IPS DF 19.7 (cell line): ENCODE measurements at places on chromosomes 6 and 20.

- no peak for DNase-seq
These were observed 51.2 kb upstream of the GPR31 start for GRCh38 chr6:167208819-167209576.

DNA sequence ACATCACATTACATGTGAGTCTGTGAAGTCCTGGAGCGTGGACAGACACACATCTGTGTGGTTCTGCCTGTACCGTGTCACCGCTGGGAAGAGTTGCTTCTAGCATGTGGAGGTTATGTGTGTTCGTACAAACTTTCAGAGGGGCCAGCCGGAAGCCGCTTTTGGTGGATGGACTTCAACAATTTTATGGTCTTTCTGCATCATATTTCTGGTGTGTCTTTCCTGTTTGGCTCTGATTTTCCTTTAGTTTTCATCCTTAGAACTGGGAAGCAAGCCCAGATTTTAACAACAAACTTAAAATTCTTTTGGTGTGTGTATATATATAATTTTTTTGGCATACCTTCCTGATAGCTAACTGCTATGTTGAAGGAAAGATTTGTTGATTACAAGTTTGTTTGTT is 71.2 kb downstream of the TIAM2 start:
- no peak for DNase-seq

DNA sequence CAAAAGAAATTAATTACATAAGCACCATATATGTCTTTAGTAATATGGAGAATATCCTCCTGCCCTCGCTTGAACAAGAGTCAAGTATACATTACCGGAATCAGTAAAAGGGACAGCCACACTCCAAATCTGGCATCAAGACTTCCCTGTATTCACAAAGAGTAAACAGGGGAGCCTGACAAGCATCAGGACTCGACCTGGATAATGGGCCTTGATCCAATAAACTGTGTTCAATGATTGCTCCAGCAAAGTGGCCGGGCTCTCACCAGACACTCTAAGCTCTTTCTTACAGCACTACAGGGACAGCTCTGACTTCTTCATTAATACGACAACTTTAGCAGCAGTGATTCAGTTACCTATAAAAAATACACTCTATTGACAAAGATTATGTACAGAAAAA is 307.9 kb upstream of the POU3F2 start:
- DNase-seq = no peak

DNA sequence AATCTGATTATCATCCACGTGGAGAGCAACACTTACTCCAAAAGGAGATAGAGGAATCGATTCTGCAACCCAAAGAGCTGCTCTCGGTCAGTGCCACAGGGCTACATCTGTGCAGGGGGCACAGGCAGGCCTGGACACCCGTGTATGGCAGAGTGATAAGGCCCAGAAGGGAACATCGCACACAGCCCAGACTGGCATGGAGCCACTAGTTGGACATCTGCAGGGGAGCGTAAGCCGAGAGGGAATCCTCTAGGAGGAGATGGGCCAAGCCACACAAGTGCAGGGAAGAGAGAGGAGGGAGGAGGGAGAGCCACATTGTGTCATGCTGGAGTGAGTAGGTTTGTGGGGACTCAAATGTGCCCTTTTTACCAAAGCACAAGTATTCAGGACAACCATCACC is 50.4 kb upstream of the ENTPD6 start:
- DNase-seq = no peak

DNA sequence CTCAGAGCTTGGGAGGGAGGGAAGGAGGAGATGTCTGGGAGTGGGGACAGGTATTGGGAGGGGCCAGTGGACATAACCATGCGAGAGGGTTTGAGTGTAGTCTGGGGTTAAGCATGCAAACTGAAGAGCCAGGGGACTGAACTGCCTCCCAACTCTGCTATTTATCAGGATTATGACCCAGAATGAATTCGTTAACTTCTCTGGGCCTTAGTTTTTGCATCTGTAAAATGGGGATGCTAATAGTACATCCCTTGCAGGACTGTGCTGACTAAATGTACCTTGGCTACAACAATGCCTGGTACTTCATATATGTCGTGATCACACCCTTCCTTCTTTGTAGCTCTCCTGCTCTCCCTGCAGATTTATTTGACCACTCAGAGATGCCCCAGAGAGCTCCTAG is 83.6 kb downstream of the MDGA1 start:
- DNase-seq = no peak

GRCh38 chr6:163306000-163306399 is 108.5 kb upstream of the QKI start:
- no peak for DNase-seq

- DNase-seq = no peak
These were observed 15.6 kb downstream of the SLC13A3 start for GRCh38 chr20:46635514-46636136.

DNA sequence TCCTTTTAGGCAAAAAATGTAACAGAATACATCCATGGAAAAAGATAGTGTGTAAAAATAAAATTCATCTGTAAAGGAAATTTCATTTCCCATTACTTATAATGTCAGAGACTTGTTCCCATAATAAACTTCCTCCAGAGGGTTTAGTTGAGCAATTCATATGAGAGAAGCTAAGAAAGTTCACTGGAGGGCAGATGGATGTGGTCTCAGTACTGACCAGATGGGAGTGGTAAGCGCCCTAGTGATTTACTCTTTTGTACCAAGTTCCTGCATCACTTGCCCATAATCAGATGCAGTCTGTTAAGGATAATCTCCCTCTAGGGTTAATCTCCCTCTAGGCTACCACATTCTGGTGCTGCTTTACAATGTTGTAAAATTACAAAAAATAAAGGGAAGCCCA is 61.7 kb downstream of the ESF1 start:
- DNase-seq = no peak

- DNase-seq = no peak
These were observed 213.9 kb upstream of the CNR1 start for GRCh38 chr6:88380083-88380482.

DNA sequence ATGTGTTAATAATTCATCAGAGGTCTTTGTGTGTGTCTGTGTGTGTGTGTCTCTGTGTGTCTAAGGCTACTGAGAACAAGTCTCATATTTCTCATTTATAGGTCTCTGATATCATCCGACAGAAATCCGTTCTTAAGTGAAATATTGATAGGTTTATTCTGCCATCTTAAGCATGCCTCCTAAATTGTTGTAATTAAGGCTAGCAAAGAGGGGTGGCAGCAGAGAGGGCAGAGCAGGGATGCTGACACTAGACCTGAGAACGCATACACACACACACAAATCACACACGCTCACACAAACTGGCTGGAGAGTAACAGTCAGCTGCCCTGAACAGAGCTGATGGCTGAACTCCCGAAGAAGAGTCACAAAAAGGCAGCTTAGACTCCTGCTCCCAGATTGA is 84.9 kb upstream of the LRFN2 start:
- DNase-seq = no peak

DNA sequence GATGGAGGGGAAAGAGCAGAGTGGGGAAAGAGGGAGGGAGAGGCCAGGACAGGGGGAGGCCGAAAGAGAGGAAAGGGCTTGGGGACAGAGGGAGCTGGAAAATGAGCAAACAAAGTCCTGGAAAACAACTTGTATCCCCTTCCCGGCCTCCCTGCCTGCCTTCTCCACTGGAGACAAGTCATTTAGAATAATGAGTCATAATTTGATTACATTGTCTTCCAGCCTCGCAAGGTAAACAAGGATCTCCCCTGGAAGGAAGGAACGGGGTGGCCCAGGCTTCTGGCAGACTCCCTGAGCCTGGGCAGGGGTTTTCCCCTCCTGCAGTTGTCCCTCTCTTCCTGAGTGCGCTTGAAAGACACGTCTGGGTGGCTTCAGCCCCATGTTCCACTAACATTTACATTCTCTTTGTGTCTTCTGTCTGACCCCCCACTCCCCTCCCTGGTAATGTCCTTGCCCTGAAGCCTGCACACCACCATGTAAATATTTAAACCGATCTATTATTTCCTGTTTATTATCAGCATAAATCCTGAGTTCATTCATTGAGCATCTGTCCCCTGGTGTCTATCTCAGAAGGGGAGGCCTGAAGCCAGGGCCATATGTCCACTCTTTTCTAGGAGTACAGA is 12.1 kb upstream of the MRPS18A start:
- no peak for DNase-seq

- DNase-seq = no peak
These were observed 3.7 kb downstream of the TREML2 start for GRCh38 chr6:41197234-41197633.

DNA sequence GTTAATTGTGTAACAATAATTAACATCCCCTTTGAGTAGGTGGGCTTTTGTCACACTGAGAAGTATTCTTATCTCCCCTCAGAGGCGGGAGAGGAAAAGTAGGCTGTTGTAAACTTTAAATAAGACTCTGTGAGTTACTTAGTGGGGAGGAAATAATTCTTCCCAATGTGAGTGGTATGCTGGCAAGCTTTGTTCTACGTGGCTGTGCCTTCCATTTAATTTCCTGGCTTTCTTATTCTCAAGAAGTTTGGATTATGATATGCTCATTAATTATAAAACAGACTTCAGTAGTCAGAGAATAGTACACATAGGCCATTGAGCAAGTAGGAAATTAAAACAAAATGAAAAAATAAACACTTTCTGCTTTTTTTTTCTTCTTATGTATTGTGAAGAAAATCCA is 19.1 kb downstream of the ADGRB3 start:
- no peak for DNase-seq

DNA sequence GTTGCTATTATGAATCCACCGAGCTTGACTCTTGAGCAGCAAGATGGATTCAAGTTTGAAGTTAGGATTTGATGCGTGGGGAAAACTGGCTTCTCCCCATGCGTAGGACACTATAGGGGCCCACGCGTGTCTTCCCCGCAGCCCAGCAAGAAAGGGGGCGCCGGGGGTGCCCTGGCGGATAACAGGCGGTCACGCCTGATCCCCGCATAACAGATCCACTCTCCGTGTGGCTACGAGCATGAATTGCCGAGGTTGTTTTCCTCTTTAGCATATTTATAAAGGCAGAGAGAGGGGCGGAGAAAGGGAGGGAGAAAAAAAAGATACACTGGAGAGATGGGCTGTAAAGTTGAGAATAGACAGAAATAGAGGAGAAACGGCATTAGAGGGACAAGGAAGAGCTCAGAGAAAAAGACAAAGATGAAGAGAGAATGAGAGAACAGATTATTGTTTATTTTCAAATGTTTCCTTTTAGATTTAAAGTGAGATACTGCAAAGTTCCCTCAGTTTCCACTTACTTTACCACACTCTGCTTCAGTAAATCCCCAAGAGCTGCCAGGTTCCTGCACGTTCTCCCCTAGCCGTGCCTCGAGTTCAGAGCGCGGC is 32.0 kb downstream of the TFAP2A start:
- DNase-seq = no peak

GRCh38 chr6:98230250-98230649 is 604.1 kb upstream of the POU3F2 start:
- DNase-seq = no peak

DNA sequence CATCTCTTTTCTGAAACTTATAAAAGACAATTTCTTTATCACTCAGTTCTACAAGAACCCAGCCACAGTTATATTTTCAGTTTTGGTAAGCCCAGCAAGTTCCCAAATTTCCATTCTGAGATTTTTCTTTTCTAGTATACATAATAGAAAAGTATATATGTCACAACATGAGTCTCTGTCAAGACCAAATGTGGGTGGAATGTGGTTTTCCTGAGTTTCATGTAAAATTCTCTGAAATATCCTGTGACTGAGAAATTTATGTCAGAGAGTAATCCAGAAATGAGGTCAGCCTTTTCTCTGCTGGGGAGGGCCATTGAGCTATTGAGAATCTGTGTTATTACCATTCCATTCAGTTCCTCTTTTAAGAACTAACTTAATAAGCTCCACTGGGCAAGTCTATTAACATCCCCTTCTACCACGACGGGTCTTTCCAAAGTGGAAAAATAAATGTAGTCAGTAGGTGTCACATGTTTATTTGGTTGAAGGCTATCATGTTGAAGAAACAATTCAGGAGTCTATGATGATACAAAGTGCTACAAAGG is 100.7 kb upstream of the HMGN3 start:
- DNase-seq = no peak

GRCh38 chr20:38301309-38301708 is 2.6 kb upstream of the BPI start:
- no peak for DNase-seq

GRCh38 chr6:15675536-15676220 is 12.8 kb upstream of the DTNBP1 start:
- DNase-seq = no peak

DNA sequence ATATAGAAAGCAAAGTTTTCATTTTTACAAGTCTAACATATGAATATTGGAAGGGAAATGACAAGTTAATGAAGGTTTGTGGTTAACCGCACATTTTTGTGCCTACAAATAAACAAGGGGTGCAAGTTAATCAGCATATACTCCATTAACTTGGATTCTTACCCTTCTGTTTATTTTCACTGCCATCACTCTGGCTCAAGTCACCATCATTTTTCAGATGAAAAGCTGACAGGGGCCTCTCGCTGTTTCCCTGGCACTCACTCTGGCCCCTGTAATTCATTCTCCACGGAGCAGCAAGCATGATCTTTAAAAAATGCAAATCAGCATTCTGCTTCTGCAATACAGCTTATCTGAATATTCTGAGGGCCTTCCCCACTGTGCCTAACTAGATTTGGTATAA is 29.8 kb downstream of the APCDD1L start:
- no peak for DNase-seq
